Stimulated activated CD4-positive, alpha-beta T cell treated with anti-CD3 and anti-CD28 coated beads, Interleukin-4, amount 100 ng/mL, for 48 hours (primary cell): ENCODE measurements at places on chromosomes 5 and 9.

DNA sequence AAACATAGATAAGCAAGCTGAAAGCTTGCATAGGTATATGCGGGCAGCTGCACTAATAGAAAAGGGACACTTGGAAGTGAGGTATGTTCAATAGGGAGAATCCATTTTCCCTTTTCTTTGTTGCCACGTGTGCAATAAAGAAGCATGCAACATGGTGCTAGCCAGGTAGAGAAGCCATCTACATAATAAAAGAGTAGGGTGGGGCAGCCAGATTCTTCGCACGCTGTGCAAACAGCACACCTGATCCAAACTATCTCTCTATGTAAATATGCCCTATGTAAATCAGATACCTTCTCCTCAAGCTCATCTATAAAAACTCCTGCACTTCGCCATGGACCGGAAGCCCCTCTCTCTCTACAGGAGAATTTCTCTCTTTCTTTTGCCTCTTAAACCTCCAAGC is 91.9 kb upstream of the C9orf72 start:
- no peak for DNase-seq

DNA sequence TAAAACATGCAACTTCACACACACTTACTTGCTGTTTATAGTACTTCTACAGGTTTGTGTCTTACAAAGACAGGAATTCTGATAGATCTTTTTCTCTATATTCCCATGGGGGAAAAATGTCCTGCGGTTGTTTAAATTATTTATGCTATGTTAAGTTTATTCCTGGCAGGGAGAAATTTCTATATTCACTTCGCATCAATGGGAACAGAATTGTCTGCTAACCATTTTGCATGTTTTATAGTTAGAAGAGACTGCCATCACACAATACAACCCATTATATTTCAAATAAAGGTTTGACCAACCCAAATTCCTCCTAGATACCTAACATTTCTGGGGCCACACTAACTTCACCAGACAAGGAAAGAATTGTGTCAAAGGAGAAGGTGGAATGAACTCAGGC is 110.0 kb upstream of the PRR16 start:
- DNase-seq: no peak

GRCh38 chr9:18118268-18118667 is 355.7 kb upstream of the ADAMTSL1 start:
- no peak for DNase-seq

DNA sequence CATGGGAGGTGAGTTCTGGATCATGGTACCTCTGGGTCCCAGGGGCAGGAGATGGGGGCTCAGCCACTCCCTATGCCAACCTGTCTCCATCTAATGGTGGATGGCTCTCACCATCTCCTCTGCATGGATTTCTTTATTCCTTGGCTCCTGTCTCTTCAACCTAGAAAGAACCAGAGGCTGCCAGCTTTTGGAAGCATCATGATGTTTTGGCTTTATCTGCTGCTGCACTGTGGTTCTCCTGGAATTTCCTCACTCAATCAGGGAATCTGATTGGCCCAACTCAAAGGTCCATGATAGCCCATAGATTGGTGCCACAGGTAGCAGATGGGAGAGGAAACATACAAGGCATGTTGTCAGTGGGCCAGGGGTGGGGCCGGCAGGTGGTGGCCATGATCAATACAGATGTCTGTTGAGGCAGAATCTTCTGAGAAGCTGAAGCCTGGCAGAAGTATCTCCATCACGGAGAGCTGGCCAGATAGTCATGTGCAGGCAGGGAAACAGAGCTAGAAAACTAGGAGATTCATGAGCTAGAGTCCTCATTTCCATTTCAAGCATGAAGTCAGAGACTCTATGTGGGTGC is 158.2 kb downstream of the MACROH2A1 start:
- no peak for DNase-seq

DNA sequence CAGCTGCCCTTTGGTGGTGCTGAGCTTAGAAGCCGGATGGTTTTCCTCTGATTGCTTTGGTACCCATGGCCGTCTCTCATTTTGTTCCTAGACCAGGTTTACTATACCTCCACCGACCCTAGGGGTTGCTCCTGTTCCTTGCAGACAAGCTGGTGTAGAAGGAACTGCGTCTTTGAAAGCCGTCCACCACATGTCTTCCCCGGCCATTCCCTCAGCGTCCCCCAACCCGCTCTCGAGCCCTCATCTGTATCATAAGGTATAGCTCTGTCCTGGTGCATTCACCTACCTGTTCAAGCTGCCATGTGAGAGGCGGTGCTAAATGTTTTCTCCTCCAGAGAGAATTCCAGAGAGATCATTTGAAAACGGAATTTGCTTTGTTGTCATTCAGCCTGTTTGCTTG is 39.5 kb downstream of the TENT4A start:
- no peak for DNase-seq

- DNase-seq: no peak
Measured at GRCh38 chr9:126682928-126683697, 69.4 kb downstream of the LMX1B start.
